ENCODE measurements at places on chromosomes 11 and 22. TPM values are rescaled to one million over a fixed set of nuclear protein-coding genes. Genes with fewer than 3 reads are reported as not detected.

The HEPN1 gene
- not detected for total RNA-seq

The BLID gene
- total RNA-seq: 8.0 TPM

GRCh38 chr11:95487938-95488337 is 256.9 kb upstream of the SESN3 start:
- DNase-seq: no peak

DNA sequence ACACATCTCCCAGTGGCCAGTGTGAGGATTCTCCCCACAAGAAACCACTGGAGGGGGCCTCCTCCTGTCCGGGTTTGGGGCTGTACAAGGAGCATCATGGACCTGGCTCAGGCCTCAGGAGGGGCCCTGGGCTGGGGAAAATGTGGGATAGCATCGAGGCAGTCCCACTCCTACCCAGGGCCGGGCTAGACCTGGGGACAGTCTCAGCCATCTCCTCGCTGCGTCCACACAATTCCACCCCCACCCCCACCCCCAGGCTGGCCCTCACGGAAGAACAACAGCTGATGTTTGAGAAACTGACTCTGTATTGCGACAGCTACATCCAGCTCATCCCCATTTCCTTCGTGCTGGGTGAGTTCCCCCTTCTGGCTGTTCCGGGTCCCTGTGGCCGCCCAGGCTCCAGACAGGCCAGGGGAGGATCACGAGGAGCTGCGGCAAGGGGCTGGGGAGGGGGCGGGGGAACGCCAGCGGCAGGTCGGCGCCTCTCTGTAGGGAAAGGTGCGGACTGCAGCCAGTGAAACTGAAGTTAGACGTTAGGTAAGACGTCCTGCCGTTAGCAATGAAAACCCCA is 4.8 kb downstream of the BEST1 start:
- peak; percentile 91 for DNase-seq

DNA sequence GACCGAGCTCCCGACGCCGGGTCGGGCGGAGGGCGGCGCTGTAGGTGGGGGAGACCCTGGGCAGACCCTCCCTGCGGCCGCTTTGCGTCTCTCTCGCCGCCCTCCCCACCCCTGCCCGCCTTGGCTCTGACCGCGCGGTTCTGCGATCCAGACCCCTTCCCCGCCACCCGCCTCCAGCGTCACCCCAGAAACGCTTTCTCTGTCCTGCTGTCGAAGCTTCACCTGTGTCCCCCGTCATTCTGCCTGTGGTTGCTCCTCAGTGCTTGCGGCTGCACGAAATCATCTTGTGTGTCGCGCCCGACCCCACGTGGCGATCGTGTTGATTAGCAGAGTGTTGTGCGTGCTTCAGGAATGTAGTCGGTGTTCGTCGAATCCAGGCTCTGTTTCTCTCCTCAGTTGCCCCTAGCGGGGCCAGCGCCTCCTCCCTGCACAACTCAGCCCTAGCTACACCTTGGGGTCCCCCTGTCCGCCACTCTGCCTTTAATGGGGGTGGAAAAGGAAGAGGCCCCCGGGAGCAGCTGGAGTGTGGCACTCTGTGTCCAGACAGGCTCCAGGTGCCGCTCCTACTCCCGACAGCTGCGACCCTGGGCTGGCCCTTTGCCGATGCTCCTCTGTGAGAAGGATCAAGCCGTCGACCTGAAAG is 851 bp downstream of the PTDSS2 start:
- peak; percentile 66 for DNase-seq

- no peak for DNase-seq
These were observed 180.8 kb downstream of the DBX1 start for GRCh38 chr11:19979519-19979845.

GRCh38 chr11:93935826-93936225 is 85.3 kb upstream of the HEPHL1 start:
- no peak for DNase-seq

DNA sequence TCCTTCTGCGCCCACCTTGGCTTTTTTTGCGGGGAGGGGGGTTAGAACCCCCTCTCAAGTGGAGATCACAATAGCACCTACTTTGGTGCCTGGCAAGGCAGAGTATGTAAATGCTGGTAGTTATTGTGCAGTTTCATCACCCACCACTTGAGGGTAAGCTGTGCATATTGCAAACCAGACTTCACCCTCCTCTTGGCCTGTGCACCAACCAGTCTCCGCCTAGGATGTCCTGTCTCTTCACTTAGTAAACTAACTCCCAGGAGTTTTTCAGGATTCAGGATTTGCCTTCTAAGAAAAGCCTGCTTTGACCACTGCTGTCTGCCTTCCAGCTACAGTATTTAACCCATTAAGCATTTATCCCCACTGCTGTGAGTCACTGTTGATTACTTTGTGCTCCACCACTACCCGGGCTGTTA is 2.0 kb upstream of the UBXN1 start:
- peak; percentile 87 for DNase-seq

- no peak for DNase-seq
These were observed 7.4 kb downstream of the SMPD1 start for GRCh38 chr11:6397636-6398035.

- DNase-seq: no peak
These were observed 21.0 kb upstream of the CFAP300 start for GRCh38 chr11:102026217-102026616.

DNA sequence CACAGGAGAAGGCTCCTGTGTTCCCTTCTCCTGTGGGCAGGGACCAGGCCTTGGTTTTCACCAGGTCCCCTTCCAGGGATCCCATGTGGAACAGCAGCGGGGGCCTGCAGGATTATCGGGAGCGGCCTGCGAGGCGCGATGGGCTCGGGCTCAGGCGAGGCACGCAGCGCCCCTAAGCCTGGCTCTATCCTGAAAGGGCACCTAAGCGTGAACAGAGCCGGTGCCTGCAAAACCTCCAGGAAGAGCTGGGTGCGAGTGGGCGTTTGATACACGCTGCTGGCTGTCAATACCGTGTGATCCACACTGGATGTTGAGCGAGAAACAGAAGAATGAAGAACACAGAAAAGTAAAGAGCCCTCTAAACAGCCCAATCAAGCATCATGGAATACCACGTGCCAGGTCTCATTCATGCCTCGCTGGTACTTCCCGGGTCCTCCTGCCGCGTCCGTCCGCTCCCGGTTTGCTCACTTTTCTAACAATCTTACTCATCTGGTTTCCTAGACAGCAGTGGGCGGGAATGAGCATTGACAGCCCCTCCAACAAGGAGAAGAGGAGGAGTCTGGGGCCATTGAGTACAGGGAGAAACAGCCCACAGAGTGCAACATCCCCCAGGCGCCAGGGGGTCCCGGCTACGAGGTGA is 12.5 kb downstream of the OSBPL5 start:
- DNase-seq: no peak

DNA sequence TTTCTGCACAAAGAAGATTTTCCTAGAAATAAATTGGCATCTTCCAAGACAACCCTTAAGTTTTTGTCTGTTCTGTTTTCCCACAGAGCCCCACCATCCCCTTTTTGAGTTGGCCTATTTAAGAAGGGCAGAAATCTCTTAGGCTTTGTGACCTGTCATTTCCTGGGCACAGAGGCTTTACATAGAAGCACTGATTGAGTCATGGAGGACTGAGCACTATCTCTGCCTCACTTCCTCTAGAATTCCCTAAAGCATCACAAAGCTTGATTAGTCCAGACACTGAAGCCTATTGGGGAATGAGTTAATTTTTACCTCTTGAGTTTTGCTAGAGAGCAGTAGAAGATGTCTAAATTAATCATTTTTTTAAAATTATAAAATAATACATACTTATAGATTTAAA is 25.4 kb downstream of the TRIM44 start:
- peak; percentile 59 for DNase-seq

GRCh38 chr11:59368238-59369022 is 9.7 kb downstream of the OR5AN1 start:
- DNase-seq: no peak

DNA sequence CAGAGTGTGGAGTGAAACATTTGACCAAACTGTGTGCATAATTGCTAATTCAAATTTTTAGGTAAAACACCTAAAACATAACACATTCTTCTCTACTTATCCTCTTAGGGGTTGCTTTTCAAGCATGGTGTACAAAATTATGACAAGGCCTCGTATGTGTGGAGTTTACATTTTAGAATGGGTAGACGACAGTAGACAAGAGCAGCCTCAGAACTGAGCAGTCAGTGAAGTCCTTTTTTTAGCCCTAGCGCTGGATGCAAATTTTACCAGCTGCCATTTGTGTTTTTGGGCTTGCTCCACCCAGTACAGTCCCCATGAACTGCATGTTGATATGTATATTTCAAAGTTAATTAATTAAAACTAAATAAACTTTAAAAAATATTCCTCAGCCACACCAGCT is 64.7 kb upstream of the TOP3B start:
- no peak for DNase-seq

DNA sequence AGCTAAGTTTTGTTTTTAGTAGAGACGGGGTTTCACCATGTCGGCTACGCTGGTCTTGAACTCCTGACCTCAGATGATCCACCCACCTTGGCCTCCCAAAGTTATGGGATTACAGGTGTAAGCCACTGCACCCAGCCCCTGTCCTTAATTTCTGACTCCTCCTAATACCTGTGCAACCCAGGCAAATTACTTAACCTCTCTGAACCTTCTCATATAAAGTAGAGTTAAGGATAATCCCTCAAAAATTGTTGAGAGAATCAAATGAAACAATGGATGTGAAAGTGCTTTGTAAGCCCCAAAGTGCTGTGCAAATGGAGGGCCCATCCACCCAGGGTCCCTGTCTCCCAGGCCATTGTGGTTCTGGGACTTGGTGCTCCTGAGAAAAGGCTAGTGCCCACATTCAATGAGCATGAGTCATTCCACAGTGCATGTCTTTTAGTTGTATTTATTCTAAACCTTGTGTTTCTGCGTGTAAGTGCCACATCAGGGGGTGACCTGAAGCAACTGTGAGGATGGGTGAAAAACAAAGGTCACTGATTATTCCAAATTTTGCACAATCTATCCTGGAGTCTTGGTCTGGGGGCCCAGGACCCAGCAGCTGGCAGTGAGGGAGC is 61.4 kb upstream of the PTPRJ start:
- peak; percentile 69 for DNase-seq
